ENCODE measurements at places on chromosomes 7 and 10.
A peak's percentile ranks its signal among the peaks of the same experiment; 100 is the strongest.

DNA sequence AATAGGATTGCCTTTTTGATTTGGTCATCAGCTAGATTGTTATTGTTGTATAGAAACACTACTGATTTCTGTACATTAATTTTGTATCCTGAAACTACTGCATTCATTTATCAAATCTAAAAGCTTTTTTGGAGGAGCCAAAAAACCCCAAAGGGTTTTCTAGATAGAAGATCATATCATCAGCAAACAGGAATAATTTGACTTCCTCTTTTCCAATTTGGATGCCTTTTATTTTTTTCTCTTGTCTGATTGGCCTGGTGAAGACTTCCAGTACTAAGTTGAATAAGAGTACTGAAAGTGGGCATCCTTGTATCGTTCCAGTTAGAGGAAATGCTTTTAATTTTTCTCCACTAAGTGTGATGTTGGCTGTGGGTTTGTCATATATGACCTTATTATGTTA, 10.6 kb upstream of the ENTPD7 start:
- no peaks in the 10 kb centered on the region for H3K4me1 ChIP-seq
- no peaks in the 10 kb centered on the region for H3K36me3 ChIP-seq
- no peaks in the 10 kb centered on the region for H3K27me3 ChIP-seq
- H3K4me3 ChIP-seq = no peak overlapping the region
- DNase-seq = no peak

- no peaks in the 10 kb centered on the region for H3K36me3 ChIP-seq
- H3K27ac ChIP-seq = no peak overlapping the region
- no peak overlapping the region for H3K4me3 ChIP-seq
- H3K27me3 ChIP-seq = no peaks in the 10 kb centered on the region
- DNase-seq = no peak
Measured at GRCh38 chr7:34357068-34357467, 300.9 kb upstream of the NPSR1 start.

GRCh38 chr7:19392246-19392645, 247.0 kb upstream of the FERD3L start:
- no peaks in the 10 kb centered on the region for H3K4me1 ChIP-seq
- H3K27ac ChIP-seq = no peak overlapping the region
- no peak overlapping the region for H3K4me3 ChIP-seq
- no peaks in the 10 kb centered on the region for H3K36me3 ChIP-seq

DNA sequence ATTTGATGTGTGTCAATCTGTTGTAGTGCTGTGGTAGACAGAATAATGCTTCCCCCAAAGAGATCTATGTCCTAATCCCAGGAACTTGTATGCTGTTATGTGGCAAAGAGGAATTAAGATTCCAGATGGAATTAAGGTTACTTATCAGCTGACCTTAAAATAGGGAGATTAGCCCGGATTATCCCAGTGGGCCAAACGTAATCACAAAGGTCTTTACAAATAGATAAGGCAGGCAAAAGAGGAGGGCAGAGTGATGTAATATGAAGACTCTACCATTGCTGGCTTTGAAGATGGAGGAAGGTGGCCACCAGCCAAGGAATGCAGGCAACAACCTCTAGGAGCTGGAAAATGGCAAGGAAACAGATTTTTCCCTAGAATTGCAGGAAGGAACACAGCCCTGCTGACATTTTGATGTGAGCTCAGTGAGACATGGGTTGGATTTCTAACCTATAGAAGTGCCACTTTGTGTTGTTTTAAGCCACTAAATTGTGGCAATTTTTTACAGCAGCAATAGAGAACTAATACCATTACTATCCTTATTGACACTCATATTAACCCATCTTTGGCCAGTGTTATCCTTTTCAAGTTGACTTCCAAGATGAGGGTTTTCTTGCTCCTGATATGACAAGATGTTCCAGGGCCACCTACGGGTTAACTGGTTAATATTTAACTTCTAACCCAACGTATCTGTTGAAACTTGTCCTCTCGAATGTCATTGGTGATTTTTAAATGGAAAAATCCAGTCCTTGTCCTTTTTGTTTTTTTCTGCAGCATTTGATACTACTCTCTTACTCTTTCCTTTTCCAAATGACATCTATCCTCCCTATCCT, 29.3 kb downstream of the CYCS start:
- no peaks in the 10 kb centered on the region for H3K36me3 ChIP-seq
- H3K27me3 ChIP-seq = no peaks in the 10 kb centered on the region
- no peak overlapping the region for H3K4me3 ChIP-seq
- no peaks in the 10 kb centered on the region for H3K4me1 ChIP-seq
- H3K27ac ChIP-seq = no peak overlapping the region
- no peak for DNase-seq

DNA sequence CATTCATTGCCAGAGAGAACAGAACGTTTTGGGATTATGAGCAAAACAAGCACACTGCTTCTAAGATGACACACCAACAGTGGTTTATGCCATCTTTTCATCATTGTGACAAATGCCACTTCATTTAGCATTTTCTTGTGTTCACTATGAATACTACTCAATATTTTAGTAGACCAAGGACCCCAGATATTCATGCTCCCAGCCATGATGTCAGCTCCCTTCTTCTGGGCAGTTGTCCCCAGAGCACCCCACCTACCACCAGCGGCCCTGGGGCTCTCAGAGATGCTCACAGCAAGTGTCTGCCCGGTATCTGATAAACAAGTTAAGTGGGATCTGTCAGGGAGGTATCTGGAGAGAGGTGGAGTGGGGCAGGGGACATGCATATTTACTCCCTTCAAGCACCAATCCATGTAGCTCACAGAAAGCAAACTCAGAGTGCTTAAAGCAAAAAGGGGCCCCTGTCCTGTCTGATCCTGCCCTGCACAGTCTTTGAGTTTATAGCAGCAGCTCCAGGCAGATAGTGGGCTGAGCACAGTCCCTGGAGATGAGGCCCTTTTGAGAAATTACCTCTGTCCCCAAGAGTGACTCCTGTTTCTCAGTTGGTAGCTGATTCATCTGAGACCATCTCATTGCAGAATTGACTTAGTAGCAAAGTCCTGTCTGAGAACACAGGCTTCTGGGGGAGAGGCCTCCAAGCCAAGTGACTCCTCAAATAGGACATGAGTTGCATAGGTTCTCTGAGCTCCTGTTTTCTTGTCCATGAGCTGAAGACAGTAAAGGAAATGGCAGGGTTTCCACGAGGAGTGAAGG, 281.8 kb upstream of the KLF6 start:
- no peaks in the 10 kb centered on the region for H3K27me3 ChIP-seq
- H3K4me1 ChIP-seq = no peaks in the 10 kb centered on the region
- no peak overlapping the region for H3K27ac ChIP-seq
- no peaks in the 10 kb centered on the region for H3K36me3 ChIP-seq

GRCh38 chr10:43044448-43044921, 32.4 kb upstream of the RET start:
- H3K4me1 ChIP-seq = no peaks in the 10 kb centered on the region
- no peak overlapping the region for H3K4me3 ChIP-seq
- H3K27ac ChIP-seq = no peak overlapping the region

GRCh38 chr10:100289641-100290040, 3.2 kb upstream of the BLOC1S2 start:
- no peak for DNase-seq
- no peaks in the 10 kb centered on the region for H3K27me3 ChIP-seq
- H3K27ac ChIP-seq = no peak overlapping the region
- no peaks in the 10 kb centered on the region for H3K36me3 ChIP-seq

DNA sequence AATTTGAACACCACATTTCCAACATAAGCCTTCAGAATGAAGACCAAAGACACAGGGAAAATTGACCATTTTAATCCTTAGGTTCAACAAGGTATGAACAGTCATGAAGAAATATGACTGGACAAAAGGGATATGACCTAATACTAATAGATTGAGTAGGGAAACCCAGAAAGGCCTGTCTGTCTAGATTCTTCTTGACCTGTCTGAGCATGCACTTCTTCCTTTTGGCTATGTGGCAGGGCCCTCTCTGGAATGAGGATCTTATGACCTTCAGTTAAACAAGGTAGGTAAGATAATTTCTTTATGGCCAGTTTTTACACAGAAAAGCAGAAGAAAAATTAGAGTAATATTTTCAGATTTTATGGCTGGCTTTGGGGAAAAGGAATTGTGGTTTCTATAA, 3.0 kb upstream of the PHYHIPL start:
- no peaks in the 10 kb centered on the region for H3K36me3 ChIP-seq
- H3K4me1 ChIP-seq = peaks cover 15% of the 10 kb centered on the region
- H3K27me3 ChIP-seq = peaks cover 3% of the 10 kb centered on the region
- H3K27ac ChIP-seq = no peak overlapping the region
- DNase-seq = no peak

- no peak overlapping the region for H3K4me3 ChIP-seq
- H3K36me3 ChIP-seq = no peaks in the 10 kb centered on the region
- peaks cover 22% of the 10 kb centered on the region for H3K4me1 ChIP-seq
- no peaks in the 10 kb centered on the region for H3K27me3 ChIP-seq
Measured at GRCh38 chr7:107631588-107632491, 28.8 kb upstream of the SLC26A4 start.

GRCh38 chr7:22782616-22783232, 39.9 kb downstream of the TOMM7 start:
- DNase-seq = peak; percentile 76
- no peaks in the 10 kb centered on the region for H3K4me1 ChIP-seq
- H3K27me3 ChIP-seq = no peaks in the 10 kb centered on the region
- H3K36me3 ChIP-seq = no peaks in the 10 kb centered on the region
- no peak overlapping the region for H3K4me3 ChIP-seq

- H3K27me3 ChIP-seq = no peaks in the 10 kb centered on the region
- H3K4me3 ChIP-seq = no peak overlapping the region
- no peaks in the 10 kb centered on the region for H3K36me3 ChIP-seq
Measured at GRCh38 chr10:61781969-61782403, 119.3 kb downstream of the CABCOCO1 start.

GRCh38 chr7:97541188-97541587, 190.7 kb upstream of the TAC1 start:
- H3K4me3 ChIP-seq = no peak overlapping the region
- no peak for DNase-seq
- no peak overlapping the region for H3K27ac ChIP-seq
- H3K36me3 ChIP-seq = no peaks in the 10 kb centered on the region

DNA sequence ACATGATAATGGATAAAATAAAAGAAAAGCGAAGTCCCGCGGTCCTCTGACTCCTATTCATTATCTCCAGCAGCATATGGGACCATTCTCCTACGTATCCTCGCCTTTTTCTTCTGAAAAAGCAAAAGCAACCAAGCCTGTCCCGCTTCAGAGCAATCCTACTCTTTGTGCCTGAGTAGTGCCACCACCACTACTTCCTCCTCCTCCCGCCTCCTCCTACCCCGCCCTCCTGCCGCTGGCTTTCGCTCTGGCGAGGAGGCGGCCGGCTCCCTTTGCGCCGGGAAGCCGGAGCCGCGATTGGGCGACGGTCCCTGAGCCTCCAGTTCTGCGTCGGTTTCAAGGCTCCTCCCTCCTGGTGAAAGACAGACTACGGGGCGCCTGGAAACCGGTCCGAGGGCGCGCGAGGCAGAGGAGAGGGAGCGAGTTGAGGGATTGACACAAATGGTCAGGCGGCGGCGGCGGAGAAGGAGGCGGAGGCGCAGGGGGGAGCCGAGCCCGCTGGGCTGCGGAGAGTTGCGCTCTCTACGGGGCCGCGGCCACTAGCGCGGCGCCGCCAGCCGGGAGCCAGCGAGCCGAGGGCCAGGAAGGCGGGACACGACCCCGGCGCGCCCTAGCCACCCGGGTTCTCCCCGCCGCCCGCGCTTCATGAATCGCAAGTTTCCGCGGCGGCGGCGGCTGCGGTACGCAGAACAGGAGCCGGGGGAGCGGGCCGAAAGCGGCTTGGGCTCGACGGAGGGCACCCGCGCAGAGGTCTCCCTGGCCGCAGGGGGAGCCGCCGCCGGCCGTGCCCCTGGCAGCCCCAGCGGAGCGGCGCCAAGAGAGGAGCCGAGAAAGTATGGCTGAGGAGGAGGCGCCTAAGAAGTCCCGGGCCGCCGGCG, at the start of gene FZD1:
TSS of gene FZD1 (plus strand) at position 388 of the 878 bp plus-strand sequence. CDS start at position 836, 448 bp downstream.
- H3K4me3 ChIP-seq = peak within 1 kb of the TSS; percentile 72
- peak; percentile 99 for DNase-seq
- peak within 1 kb of the TSS; percentile 96 for H3K27ac ChIP-seq
- peaks cover 14% of the 10 kb centered on the region for H3K4me1 ChIP-seq

DNA sequence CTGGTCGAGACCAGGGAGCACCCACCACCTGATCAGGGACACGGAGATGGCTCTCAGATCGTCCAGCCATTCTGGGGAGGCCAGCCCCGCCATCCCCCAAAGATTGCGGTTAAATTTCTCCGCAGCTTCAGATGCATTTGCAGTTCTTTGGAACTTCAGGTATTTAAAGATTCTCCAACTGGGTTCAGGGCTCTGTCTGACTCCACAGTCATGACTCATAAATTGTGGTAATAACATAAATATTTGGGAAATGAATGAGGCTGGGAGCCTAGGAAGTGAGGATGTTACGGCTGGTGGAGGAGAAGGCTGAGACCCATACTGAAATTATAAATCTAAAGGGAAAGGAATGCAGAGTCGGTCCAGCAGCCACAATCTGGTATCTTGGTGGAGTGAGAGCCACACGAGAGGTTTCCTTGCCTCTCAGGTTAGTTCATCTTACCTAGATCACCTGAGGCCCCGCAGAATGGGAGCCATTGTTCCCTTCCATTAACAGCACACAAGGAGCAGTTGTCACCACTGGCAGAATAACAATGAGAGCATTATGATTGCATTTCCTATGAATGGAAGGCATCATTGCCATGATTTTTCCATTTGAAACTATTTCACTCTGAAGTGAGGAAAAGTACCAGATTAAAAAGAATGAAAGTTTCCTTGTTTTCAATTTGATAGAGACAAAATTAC, 26.7 kb upstream of the DNAJB6 start:
- no peak overlapping the region for H3K27ac ChIP-seq
- no peak for DNase-seq
- no peaks in the 10 kb centered on the region for H3K27me3 ChIP-seq
- no peaks in the 10 kb centered on the region for H3K4me1 ChIP-seq
- no peaks in the 10 kb centered on the region for H3K36me3 ChIP-seq

GRCh38 chr10:113960617-113961181, 83.0 kb upstream of the ADRB1 start:
- no peak overlapping the region for H3K4me3 ChIP-seq
- peaks cover 38% of the 10 kb centered on the region for H3K4me1 ChIP-seq
- H3K27me3 ChIP-seq = no peaks in the 10 kb centered on the region
- H3K27ac ChIP-seq = no peak overlapping the region
- H3K36me3 ChIP-seq = no peaks in the 10 kb centered on the region
- no peak for DNase-seq

DNA sequence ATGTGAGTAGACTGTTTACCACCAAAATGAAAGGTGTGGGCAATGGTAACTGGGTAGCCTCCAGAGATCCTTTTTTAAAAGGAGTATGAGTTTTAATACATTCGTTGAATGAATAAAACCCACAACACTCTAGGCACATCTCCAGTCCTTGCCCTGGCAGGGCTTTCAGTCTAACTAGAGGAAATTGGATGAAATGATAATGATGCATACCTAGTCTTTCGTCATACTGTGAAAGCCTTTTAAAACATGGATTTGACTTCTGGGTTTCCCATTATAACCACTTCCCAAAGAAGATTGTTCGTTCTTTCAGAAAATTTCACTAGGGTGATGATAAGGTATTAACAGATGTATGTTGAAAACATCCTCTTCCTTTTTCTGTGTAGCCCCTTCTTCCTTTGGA, 110.8 kb downstream of the REEP3 start:
- no peaks in the 10 kb centered on the region for H3K36me3 ChIP-seq
- H3K4me3 ChIP-seq = no peak overlapping the region
- H3K27me3 ChIP-seq = no peaks in the 10 kb centered on the region
- no peak overlapping the region for H3K27ac ChIP-seq
- DNase-seq = no peak
